CD4-positive, alpha-beta T cell treated with Interleukin-4 for 4 hours (primary cell): ENCODE measurements at places on chromosomes 12 and 14.

DNA sequence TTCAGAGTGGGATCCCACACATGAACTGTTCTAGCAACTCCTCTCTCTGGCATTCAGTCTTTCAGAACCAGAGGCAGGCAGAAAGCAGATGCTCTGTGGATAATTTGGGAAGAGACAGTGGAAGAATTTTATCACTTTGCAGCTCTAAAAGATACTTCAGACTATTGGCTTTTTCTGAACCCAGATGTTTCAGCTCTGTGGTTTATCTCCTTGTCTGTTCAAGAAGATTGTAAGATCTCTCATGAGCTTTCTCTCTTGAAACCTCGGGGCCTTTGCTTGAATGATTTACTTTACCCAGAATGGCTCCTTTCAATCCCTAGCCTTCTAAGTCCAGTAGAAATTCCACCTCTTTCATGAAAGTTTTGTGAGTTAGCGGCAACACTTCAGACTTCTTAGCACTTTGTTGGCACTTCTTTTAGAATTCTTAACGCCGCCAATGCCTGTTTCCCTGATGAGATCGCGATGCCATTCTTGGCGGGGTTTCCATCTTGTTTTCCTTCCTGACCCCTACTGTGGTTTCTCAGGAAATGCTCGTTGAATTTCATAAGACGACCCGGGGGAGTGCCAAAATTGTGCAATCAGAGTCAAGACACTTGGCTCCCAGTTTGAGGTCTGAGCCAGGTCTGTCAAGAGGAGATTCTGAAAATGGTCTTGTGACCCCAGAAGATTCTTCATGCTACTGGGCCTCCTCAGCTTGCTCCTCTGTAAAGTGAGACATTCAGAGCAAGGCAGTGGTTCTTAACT, 107.0 kb upstream of the PRICKLE1 start:
- no peak for DNase-seq

GRCh38 chr12:51863933-51864832, 15.7 kb upstream of the FIGNL2 start:
- DNase-seq, result no peak

GRCh38 chr14:57549765-57550420, 56.2 kb upstream of the CCDC198 start:
- DNase-seq, result no peak

DNA sequence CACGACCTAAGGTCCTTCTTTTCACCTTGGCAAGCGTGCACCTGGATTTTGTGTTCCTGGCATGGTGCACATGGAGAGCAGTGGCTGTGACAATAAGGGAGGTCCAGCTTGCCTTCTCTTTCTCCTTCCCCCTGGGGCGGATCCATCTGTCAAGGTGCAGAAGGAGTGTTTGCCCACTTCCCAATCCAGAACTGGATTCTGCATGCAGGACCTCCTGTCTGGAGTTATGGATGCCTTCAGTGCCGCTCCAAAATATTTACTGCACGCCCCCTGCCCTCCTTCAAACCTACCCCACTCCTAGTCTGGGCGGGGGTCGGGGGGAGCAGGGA, 192.7 kb downstream of the DPF3 start:
- no peak for DNase-seq

GRCh38 chr12:114850661-114851275, 166.8 kb upstream of the TBX3 start:
- no peak for DNase-seq

- DNase-seq, result no peak
These were observed 80.6 kb upstream of the PLEKHA5 start for GRCh38 chr12:19048943-19049342.

DNA sequence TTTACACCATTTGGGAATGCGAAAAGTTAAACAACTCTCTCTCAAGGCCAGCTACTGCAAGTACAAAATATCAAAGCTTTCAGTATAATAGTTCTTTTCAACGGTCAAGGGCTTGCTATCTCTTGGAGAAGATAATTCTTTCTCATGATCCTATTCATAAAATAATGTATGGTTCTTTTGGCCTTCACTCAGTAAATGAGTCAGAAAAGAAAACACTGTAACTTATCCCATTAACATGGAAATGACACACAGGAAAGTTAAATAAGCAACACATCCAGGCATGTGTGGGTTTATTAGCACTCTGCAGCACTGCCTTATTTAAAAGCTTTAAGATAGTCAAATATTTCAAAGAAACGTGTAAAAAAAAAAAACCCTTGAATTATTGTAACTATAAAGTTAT, 36.9 kb downstream of the ZFC3H1 start:
- DNase-seq, result no peak
